ENCODE measurements at places on chromosomes 3 and 15.

GRCh38 chr3:44862226-44862637, 520 bp downstream of the TMEM42 start:
- DNase-seq: no peak

DNA sequence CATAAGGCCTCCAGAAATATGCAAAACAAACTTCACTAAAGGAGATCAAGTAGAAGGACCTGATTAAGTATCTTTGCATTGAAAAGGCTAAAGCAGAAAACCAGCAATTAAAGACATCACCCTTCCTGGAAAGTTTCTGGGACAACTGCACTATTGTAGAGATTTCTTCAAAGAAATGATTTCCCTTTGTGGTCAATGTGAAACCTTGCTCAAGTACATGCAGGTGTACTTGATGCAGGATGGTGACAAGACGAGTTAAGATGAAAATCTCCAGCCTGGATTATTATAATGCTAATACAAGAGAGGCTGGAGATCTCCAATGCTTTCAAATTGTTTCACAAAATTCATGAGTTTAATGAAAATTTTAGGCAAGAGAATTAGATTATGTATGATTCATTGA, 208.4 kb downstream of the TIGIT start:
- no peak for DNase-seq

- no peak for DNase-seq
Measured at GRCh38 chr3:133945381-133946095, 49.9 kb upstream of the RAB6B start.

DNA sequence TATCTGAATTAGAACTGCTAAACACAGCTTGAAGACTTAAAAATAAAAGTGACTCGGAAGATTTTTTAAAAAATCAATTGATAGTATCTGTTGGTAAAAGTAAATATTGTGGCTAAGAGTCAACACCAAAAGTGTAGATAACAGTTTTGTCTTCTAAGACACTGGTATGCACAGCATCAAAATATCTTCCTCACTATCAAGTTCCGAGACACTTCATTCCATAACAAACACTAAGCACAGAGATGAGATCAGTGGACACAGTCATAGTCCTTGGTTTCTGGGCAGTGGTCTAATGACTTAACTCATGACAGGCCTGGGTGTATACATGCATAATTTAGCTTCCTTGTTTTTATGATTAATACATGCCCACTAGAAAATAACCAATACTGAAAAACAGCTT, 63.2 kb downstream of the PXYLP1 start:
- DNase-seq: peak; percentile 85

GRCh38 chr3:147930232-147930807, 521.2 kb downstream of the ZIC1 start:
- DNase-seq: peak; percentile 76

GRCh38 chr3:124831628-124832199, 55.5 kb downstream of the ITGB5 start:
- DNase-seq: no peak

GRCh38 chr15:73921254-73921925, 4.9 kb upstream of the LOXL1 start:
- no peak for DNase-seq
